ENCODE measurements at places on chromosomes 12 and 14.

DNA sequence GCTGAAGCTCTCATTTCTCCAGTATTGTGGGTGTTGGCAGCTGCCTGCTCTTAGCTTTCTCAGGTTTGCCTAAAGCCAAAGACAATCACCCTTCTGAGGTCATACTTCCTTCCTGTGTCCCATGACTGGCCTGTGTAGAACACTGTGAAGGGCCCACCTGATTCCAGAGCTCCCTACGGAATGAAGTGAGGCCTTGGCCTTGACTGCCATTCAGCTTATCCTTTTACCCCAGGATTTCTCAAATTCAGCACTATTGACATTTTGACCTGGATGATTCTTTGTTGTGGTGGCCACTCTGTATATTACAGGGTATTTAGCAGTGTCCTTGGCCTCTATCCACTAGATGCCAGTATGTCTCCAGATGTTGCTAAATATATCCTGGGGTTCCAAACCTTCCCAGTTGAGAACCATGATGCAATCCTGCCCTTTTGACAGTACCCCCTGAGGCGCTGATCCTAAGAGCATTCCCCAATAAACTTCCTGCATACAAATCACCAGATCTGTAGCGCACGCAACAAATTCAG, 112.3 kb upstream of the KRR1 start:
- DNase-seq = no peak

GRCh38 chr12:125222876-125223275, 157.6 kb downstream of the AACS start:
- no peak for DNase-seq

DNA sequence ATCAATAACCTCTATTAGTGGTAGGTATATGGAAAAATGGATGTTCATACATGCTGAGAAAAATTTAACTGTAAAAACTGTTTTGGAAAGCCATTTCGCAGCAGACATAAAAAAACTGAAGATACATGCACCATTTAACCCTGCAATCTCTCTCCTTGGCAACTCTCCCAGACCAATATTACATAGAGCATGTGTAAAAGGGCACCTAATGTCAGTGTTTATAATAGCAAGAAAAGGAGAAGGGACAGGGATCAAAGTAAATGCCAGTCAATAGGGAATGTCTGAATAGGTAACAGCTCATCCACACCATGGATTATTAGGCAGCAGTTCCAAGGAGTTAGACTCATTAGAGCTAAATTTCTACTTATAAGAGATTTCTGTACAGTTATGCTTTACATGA, 77.2 kb downstream of the BTG1 start:
- no peak for DNase-seq

- no peak for DNase-seq
Measured at GRCh38 chr12:124639122-124639806, 71.9 kb upstream of the NCOR2 start.

GRCh38 chr12:26158078-26158764, 33.4 kb upstream of the BHLHE41 start:
- DNase-seq = no peak

DNA sequence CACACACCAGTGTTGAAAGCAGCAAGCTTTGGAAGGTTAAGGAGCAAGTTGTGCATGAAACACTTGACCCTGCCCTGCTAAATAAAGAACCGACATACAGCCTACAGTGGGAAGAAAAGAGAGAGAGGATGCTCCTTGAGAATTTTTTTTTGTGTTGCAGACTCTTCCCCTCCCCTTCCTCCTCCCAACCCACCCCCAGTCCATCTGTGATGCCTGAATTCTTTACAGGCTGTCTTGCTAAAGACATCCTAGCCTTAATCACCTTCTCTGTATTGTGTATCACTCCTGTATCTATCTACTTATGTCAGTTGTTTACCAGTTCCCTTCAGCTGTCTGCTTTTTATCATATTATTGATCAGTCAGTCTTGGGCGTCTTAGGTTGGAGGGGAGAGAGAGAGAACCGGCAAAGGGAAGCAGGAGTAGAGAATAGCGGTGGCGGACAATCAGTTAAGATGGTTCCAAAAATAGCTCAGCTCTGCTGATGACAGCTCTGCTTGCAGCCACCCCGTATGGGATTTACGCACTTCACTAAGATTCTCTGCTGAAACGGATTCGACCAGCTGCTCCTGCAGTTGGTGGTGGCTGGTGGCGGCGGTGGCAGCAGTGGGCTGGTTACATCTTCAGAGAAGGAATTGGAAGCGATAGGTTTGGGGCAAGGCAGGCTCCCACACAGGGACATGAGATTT, 664.7 kb downstream of the NRXN3 start:
- DNase-seq = no peak

DNA sequence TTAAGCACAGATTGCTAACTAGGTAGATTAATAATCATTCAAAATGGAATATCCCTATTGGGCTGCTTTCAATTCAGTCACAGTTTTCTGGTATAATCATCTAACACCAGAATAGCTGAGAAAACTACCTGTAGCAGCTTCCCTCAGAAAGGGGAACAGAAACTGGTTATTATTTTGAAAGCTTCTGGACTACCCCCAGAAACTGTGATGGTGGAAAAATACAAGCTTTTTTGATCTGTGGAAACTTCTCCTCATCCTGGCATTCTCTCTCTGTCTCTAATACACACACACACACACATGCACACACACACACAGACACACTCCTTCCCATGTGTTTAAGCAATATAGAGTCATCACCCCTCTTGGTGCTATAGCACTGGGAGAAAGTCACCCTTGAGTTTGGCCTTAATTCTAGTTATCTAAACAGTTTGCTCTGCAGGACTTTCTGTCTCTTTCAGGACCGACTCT, 251.5 kb upstream of the LMO3 start:
- DNase-seq = no peak

DNA sequence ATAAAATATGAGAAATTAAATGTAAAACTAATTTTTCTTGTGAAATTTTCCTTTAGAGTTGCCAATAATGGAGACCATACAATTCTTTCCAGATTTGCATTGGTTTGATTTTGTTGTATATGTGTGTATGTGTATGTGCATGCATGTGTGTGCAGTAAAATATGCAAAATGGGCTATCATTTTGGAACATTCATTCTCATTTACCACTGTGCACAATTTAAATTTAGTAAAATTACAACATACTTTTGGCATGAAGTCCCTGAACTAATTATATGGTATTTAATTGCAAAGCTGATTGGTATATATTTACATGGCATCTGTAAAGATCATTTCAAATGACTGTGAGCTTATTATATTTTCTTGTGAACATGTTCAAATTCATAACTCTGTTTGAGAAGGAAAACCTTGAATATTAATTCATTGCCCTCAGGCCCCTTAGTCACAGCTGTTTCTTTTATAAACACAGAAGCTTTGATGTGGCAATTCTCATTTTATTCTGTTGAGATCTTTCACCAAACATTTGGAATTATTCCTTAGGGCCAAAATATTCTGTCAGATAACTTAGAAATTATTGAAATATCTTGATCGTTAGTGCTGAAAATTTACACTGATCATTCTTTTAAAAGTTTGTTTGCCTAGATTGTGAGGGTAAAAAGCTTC, 17.6 kb downstream of the KERA start:
- DNase-seq = no peak

GRCh38 chr12:126915309-126915708, 1351.7 kb upstream of the TMEM132C start:
- DNase-seq = no peak

DNA sequence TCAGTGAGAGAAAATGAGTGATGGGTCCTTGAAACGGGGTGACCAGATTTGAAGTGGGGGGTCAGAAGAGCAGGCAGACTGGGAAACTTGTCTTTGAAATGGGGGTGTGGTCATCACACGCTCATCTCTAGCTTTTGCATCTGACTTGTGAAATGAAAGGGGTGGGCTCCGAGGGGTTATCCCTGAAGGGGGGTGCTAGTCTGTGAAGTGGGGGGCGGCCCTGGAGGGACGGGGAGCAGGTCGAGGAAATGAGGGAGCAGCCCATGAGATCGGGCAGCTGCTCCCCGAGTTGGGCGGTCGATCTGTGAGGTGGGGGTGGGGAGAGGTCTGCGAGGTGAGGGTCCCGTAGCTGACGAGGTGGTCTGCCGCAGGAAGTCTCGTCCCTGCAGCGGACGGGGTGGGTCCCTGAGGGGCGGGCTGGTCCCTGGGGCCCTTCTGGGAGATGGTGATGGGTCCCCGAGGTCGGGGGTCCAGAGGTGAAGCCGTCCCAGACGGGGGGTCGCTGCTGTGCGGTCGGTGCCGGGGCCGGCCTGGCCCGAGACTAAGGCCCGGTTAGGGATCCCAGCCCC, 542 bp downstream of the PXN start:
- no peak for DNase-seq

DNA sequence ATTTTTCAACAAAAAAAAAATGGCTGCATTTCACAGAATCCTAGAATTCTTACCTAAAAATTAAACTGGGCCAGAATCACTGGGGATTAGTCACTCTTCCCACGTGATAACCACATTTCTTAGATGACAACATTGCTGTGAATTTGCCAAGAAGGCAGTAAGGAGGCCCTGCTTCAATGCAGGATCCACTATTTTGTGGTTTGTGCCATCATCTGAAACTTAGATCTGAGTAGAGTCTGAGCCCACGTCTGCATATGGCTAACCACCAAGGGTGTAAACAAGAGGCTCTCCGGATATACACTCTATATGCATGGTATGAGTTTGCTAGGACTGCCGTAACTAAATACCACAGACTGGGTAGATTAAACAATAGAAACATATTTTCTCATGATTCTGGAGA, 24.4 kb upstream of the TBX5 start:
- DNase-seq = no peak

DNA sequence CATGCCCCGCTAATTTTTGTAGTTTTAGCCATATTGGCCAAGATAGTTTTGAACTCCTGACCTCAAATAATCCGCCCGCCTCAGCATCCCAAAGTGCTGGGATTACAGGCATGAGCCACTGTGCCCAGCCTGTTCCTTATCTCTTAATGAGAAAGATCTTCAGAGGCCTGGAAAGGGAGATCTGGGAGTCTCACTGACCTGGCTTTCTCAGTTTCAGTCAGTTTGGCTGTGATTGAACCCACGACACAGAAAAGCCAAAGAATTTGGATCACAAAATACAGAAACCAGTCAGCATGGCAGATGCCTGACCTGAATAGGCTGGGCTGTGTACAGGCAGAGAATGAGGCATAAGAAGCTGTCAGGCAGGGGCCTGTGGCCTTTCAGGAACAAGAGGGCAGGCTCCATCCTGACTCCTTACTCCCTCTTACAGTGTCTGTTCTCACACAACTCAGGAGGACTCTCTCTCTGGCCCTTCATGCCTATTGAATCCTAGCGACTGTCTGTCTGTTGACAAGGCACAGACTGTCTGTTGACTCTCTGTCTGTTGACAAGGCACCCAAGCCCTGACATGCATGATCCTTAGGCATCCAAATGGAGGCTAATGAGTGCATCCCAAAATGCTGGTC, 366.5 kb upstream of the CCDC196 start:
- DNase-seq = no peak

DNA sequence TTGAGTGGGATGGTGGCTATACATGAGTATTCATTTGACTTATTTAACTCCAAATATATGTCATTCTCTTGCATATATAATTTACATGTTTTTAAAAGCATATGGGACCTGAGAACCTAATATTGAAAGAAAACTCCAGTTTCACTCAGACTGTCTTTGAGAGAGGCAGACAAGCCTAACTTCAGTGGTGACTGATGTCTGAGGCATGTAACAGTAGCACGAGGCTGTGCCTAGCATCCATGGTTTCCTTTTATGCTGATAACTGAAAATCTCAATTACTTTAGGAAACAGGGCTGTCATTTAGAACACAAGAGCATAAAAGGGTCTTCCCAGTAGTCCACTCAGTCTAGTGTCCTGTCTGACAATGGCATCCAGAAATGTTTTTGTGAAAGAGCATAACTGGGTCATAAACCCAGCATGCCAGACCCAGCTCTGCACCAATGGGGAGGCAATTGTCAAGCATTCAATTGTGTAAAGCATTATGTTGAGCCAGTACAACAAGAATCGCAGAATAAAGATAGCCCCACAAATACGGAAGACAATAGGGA, 24.3 kb downstream of the MAPK1IP1L start:
- DNase-seq = no peak

GRCh38 chr12:70449074-70449752, 83.1 kb downstream of the KCNMB4 start:
- DNase-seq = no peak

GRCh38 chr12:99121546-99121945, 476.5 kb downstream of the APAF1 start:
- no peak for DNase-seq

DNA sequence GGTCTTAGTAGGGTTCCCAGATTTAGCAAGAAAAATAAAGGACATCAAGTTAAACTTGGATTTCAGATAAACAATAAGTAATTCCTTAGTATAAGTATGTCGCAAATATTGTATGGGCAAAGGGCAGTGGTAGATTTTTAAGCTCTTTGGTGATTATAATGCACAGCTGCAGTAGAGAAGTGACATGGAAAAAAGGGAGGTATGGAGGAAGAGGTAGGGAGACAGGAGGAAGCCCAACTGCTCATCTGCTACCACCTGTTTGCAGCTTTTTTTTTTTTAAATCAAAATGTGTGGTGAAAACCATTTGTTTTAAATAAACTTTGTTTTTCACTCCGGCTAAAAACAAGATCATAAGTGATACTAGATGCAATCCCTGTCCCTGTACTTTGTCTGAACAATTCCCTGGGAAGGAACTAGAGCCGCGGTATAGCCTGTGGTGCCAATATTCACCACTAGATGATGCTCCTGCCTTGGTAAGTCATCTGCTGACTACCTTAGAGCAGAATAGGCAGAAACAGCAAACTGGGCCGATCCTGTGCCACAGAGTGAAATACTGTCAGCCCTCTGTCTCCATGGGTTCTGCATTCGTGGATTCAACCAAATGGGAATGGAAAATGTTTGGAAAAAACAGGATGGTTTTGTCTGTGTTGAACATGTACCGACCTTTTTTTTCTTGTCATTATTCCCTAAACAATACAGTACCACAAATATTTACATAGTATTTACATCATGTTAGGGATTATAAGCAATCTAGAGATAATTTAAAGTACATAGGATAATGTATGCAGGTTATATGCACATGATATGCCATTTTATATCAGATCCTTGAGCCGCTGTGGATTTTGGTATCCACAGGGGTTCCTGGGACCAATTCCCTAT, 62.4 kb upstream of the PLBD1 start:
- DNase-seq = peak; percentile 71

DNA sequence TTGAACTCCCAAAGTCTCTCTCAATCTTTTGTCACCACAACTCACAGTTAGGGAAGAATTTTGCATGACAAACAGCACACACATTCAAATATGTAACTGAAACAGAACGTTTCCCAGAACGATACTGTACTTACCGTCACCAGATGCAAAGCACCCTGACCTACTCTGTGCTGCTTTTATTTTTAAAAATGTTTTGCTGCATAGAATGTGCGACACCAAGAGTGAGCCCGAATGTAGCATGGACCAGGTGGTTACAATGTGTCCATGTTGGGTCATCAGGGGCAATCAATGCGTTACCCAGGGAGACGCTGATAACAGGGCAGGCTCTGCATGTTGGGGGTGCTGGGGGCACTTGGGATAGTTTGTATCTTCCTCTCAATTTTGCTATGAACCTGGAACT, 14.6 kb upstream of the EIF5 start:
- no peak for DNase-seq

DNA sequence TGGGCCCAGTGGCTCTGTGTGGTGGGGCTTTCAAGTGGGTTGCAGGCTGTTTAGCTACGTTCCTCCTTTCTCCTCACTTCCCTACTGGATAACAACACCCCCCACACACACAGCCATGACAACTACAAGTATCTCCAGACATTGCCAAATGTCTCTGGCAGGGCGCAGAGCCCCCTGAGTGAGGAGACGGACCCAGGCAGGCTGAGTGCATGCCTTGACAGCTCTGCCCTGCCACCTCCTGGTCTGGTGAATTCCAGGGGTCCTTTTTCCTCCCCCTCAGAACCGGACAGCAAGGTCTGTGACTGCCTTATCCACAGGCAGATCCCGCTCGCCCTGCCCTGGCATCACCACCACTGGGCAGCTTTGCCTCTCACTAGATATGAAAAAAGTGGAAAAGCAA, 276.5 kb downstream of the TMEM132C start:
- no peak for DNase-seq

Data from CD4-positive, alpha-beta T cell treated with Interleukin-21 for 1 hour (primary cell).